ENCODE measurements at places on chromosomes 6 and 20.

GRCh38 chr20:20017844-20018185, 653 bp downstream of the NAA20 start:
- DNase-seq, result peak; percentile 28

DNA sequence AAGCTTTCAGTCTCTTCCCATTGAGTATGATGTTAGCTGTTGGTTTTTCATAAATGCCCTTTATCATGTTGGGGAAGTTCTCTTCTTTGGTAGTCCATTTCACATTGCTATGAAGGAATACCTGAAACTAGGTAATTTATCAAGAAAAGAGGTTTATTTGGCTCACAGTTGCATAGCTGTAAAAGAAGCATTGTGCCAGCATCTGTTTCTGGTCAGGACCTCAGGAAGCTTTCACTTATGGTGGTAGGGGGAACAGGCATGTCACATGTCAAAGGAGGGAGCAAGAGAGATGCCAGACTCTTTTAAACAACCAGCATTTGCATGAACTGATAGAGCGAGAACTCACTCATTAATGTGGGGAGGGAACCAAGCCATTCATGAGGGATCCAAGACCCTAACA, 48.0 kb upstream of the MAPK13 start:
- no peak for DNase-seq

GRCh38 chr20:8244637-8245036, 112.6 kb downstream of the PLCB1 start:
- no peak for DNase-seq

DNA sequence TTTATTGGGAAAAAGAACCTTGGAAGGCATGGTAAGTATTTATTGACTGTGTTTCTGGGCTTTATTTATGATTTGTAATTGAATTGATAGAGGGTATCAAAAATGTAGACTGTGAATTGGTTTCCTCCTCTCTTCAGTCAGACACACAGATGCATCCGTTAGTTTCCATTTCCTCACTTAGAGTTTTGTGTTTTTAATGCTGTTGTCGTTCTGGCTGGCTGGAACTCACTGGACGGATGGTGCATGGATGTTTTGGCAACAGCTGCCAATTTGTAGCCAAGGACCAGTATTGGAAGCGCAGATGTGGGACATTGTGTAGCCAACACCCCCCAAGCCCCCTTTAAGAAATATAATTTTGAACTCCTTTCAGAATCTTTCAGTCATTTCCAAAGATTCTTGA, 134.5 kb downstream of the JARID2 start:
- DNase-seq, result no peak

DNA sequence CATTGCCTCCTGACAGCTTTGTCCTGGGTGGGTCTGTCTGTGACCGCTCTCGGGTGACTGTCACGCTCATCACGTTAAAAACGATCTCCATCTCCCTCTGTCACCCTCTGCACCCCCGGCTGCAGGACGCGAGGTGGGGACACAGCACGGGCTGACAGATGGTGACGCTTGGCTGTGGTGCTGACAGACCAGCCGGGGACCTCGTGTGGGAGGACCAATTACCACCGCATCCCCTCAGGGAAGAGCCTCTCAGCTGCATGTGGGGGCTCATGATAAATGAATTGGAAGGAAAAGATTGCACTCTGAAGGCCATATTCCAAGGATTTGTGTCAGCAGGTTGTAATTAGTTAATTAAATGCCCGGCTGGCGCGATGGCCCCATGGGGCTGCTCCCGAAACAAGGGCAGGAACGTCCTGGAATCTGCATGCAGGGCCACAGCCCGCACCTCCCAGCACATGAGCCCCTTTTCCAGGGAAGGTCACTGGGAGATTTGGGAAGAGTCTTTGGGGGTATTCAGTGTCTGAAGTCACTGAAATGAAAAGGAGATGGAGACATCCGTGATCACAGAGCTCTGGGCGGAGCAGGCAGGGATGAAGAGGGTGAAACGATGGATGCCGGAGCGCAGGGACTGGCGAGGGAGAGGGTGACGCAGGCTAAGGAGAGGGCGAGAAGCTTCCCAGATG, 87.1 kb downstream of the ERMARD start:
- no peak for DNase-seq

DNA sequence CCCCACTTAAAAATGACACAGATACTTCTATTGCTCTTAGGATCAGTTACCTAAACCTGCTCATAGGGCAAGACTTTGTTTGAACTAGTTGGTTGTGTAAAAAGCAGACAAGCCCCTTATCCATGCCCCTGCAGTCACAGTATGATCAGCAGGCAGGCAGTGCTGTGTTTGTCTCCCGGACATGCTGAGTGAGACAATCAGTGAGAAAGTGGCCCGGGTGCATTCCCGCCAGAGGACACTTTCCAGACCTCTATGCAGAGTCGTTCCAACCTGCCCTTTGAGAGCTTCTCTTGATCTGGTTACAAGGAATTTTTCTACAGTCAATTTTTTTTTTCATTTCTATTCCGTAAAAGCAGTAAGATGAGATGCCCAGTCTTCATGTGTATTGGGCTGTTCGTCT, 6.2 kb downstream of the LSM14B start:
- no peak for DNase-seq

DNA sequence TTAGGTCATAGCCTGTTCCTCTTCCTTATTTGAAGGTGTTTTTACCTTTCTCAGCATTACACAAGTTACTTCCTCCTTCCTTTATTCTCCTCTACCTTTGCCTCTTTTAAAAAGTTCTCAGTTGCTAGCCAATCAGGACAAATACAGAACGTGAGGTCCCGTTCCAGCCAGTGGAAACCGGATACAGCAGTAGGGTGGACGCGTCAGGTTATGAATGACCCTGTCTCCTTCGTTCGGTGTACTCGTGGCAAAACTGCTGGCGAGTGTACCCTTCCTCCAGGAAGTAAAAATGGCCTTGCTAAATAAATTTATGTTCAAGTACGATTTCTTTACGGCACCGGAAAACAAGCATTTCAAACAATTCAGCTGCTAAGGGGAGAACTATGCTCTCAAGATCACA, 77.0 kb upstream of the MLN start:
- DNase-seq, result no peak

DNA sequence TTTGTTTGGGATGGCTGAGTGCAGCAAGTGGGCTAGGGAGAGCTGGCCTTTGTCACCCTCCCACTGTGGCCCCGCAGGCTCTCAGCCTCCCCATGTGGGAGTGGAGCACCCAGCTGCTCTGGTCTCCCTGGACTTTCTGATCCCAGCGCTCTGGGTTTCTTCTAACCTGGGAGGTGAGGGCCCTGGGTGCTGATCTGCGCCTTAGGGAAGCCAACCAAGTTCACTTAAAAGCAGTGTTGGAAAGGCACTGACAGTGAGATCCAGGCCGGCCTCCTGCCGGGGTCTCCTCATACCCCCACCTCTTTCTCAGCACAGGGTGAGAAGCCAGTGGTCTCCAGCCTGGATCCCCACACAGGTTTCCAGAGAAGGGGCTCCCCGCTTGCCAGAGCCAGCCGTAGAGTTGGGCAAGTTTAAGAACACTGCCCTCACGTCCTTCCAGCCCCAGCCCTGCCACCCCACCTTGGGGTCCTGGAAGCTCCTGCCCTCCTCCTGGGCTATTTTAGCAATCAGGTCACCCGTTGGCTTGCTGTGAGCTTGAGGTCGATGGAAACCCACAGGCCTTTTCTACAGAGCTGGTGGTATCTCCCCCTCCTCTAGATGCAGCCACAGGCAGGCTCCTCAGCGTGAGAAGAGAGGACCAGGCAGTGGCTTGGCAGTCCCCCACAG, 9.6 kb downstream of the C20orf203 start:
- DNase-seq, result no peak

DNA sequence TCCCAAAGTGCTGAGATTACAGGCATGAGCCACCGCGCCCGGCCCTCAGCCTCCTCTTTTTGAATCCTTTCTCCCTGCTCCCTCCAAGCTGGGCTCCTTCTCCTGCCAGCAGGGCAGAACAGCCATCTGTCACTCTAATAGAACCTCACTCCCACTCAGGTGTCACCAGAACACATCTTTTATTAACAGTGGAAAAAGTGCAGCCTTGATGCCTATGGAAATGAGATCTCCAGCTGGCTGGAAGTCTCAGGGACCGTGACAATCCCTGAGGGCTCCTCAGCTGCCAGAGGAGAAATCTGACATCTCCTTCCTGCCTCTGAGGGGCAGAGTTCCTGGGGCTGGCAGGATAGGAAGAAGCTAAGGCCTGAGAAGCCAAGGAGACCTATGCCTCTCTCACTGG, 28.0 kb downstream of the TMC2 start:
- no peak for DNase-seq

DNA sequence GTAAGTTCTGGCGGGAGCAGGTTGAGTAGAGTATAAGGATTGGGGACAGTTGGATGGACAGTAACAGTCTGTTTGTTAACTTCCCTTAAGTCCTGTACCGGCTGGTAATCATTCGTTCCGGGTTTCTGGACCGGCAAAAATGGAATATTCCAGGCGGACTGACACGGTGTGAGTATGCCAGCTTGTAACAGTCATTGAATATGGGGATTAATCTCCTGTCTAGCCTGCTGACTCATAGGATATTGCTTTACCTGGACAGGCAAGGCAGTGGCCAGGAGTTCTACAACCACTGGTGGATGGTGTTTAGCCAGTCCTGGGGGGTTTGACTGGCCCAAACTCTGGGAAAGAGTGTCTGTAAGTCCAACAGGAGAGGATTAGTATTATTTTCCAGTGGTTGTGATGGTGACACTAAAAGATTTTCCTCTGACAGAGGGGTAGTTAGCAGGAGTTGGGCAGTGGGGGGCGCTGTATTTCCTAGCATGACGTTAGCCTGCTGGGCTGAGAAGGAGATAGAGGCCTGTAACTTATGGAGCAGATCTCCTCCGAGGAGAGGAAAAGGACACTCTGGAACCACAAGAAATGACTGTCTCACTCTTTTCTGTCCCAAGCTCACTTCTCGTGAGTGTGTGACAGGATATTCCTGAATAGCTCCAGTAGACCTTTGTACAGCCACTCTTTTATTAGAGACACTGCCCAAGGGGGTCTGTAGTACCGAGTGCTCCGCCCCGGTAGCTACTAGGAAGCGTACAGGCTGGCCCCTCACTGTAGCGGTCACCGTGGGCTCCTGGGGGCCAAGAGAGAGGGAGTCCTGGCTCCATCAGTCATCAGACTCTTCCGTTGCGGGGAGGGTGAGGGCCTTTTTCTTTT, 152.2 kb downstream of the TRIM27 start:
- no peak for DNase-seq

DNA sequence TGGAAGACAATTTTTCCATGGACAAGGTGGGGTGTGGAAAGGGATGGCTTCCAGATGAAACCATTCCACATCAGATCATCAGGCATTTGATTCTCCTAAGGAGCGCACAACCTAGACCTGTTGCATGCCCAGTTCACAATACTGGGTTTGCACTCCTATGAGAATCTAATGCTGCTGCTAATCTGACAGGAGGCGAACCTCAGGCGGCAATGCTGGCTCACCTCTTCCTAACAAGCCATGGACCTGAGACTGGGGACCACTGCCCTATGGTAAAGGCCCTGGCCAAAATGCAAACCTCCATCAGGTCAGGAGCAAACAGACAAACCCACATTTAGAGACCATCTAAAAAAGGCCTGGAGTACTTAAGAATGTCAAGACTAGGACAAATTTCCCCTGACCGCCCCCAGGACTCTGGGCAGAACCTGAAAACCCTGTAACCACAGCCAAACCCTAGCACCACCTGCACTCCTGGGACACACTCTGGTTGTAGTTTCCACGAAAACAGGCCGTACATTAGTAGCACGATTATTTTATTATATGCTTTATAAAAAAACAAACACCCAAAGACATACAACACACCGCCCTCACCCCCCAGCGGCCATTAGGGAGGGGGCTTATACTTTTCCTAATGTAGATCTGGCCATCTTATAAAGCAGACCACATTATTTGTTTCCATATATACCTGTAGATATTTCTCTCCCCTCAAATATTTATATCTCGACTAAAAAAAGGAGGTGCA, 27.3 kb downstream of the SNX5 start:
- no peak for DNase-seq

GRCh38 chr6:28212510-28213212, 12.4 kb upstream of the ZSCAN9 start:
- peak; percentile 69 for DNase-seq

DNA sequence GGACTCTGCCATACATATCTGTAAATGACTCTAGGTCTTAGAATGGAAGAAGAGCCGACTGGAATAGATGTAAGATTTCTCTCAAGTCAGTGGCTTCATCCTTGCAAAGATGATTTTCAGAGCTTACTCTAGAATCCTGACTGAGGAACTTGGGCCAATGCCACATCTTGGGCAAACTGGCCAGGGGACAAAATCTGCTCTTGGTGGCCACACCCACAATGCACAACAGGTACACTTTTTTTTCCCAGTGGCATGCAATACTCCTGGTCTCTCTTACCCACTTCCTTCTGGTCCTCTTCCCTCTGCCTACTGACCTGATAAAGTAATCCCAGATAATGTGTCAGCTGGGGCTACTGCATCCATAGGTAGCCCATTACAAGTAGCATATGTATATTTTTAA, 13.4 kb downstream of the CLIC5 start:
- DNase-seq, result no peak

DNA sequence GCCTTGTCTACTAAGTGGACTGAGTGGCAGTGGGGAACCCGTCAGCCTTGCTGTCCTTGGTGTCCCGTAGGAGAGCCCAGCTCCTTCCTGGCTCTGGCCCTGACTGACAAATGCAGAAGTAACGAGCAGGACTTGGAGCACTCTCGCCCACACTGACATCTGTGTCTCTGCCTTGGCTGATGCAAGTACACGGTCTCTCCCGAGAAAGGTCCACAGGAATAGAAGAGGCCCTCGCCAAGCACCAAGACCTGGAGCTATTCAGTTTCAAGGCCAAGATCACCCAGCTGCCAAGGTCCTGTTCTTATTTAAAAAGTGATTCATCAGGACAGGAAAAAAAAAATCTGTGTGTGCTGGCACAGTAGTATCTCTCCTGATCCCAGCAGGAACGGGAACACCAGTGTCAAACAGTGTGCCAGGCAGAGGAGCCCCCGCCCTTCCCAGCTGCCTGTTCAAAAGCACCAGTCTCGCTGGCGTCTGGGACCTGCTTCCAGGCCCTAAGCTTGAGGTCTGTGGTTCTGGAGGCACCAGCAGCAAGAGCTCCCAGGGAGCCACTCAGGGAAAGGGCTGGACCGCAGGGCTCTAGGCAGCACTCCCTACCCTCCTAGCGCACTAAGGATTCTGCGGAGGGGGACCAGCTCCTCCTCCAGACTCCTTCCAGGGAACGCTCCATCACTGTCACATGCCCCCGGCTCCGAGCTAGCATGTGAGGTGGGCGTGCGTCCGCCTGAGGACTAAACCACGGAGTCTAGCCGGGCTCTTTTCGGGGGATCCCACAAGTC, 376.9 kb downstream of the RNGTT start:
- DNase-seq, result no peak

Measured in GM10248 (cell line).